Thyroid gland (tissue), 4 donors: ENCODE measurements at places on chromosomes 7 and 10. TPM values are rescaled to one million over a fixed set of nuclear protein-coding genes. Genes with fewer than 3 reads are reported as not detected.

GRCh38 chr10:43969506-43969905 lies 320.8 kb upstream of the ZNF32 start:
- H3K27ac ChIP-seq = no peak overlapping the region
- no peak for DNase-seq
- H3K4me3 ChIP-seq = no peak overlapping the region
- H3K27me3 ChIP-seq = no peaks in the 10 kb centered on the region

Gene ENTPD1
- 11.3 TPM for total RNA-seq

Gene LIPM
- total RNA-seq = not detected

Gene PAX4
- not detected for total RNA-seq

Gene JCAD
- total RNA-seq = 38.5 TPM
